ENCODE measurements at places on chromosomes 13 and 19. TPM values are rescaled to one million over a fixed set of nuclear protein-coding genes. Genes with fewer than 3 reads are reported as not detected.

Gene PRSS57
- not detected for total RNA-seq

Gene SIGLEC6
- total RNA-seq = not detected

Gene TNFSF13B
- 1.6 TPM for total RNA-seq

Gene CEACAM3
- total RNA-seq = not detected

Gene LGALS7B
- total RNA-seq = not detected

Gene STXBP2
- 3.5 TPM for total RNA-seq

Gene C19orf33
- not detected for total RNA-seq

Gene DPP9
- total RNA-seq = 19.1 TPM

Gene ZNF667
- 22.2 TPM for total RNA-seq

Gene ERFL
- total RNA-seq = not detected

Gene SLC25A42
- 11.1 TPM for total RNA-seq

Gene PPM1N
- not detected for total RNA-seq

Gene PSG2
- not detected for total RNA-seq

Gene ETHE1
- 15.5 TPM for total RNA-seq

Gene TNFSF9
- 1.2 TPM for total RNA-seq

Gene FGF21
- not detected for total RNA-seq

Gene SIGLEC8
- total RNA-seq = 0.82 TPM

Gene CLDN10
- total RNA-seq = 6.6 TPM

Gene LGALS4
- total RNA-seq = 3.2 TPM

Gene ZNF497
- 7.0 TPM for total RNA-seq

Gene FGF9
- 21.1 TPM for total RNA-seq

Gene SPRY2
- 46.0 TPM for total RNA-seq

Gene LRP3
- total RNA-seq = 40.0 TPM

Gene AP2S1
- total RNA-seq = 33.0 TPM

Gene ADAMTS10
- 48.8 TPM for total RNA-seq

Gene TMEM238
- total RNA-seq = 0.27 TPM

Gene ZNF737
- 74.9 TPM for total RNA-seq

Gene VWA8
- 38.5 TPM for total RNA-seq

Gene PPP1R15A
- 13.9 TPM for total RNA-seq

Gene CACNG7
- total RNA-seq = 14.0 TPM

Gene RFPL4A
- total RNA-seq = not detected

Gene SMARCA4
- total RNA-seq = 118 TPM

Gene CCDC169
- total RNA-seq = 4.9 TPM

Gene ZNF836
- 29.0 TPM for total RNA-seq

Gene ITPKC
- total RNA-seq = 6.7 TPM

Gene C1QTNF9
- total RNA-seq = not detected

Gene CEACAM16
- not detected for total RNA-seq

Gene PGLYRP1
- not detected for total RNA-seq

Gene KLK2
- 0.09 TPM for total RNA-seq

Gene IL4I1
- 0.64 TPM for total RNA-seq

Gene CGB5
- not detected for total RNA-seq

Gene SLC5A5
- 0.27 TPM for total RNA-seq

Gene ZNF583
- total RNA-seq = 34.0 TPM

Gene LRRC25
- total RNA-seq = 1.00 TPM

Gene BEST2
- total RNA-seq = not detected

Gene C5AR1
- 0.54 TPM for total RNA-seq

Gene MAST1
- total RNA-seq = 65.7 TPM

Gene LGALS14
- not detected for total RNA-seq

Gene LIM2
- total RNA-seq = not detected

Data from cerebellum (tissue), 4 donors.